Adrenal gland (tissue), 19 donors: ENCODE measurements at places on chromosomes 4 and X. TPM values are rescaled to one million over a fixed set of nuclear protein-coding genes. Genes with fewer than 3 reads are reported as not detected.

Gene SEC24D
- 5.3 TPM for polyA plus RNA-seq

Gene FAM149A
- polyA plus RNA-seq = 4.2 TPM

Gene PAGE5
- not detected for polyA plus RNA-seq

Gene ADGRL3
- polyA plus RNA-seq = 2.4 TPM

Gene MAML3
- 7.3 TPM for polyA plus RNA-seq

Gene CDS1
- 3.7 TPM for polyA plus RNA-seq

DNA sequence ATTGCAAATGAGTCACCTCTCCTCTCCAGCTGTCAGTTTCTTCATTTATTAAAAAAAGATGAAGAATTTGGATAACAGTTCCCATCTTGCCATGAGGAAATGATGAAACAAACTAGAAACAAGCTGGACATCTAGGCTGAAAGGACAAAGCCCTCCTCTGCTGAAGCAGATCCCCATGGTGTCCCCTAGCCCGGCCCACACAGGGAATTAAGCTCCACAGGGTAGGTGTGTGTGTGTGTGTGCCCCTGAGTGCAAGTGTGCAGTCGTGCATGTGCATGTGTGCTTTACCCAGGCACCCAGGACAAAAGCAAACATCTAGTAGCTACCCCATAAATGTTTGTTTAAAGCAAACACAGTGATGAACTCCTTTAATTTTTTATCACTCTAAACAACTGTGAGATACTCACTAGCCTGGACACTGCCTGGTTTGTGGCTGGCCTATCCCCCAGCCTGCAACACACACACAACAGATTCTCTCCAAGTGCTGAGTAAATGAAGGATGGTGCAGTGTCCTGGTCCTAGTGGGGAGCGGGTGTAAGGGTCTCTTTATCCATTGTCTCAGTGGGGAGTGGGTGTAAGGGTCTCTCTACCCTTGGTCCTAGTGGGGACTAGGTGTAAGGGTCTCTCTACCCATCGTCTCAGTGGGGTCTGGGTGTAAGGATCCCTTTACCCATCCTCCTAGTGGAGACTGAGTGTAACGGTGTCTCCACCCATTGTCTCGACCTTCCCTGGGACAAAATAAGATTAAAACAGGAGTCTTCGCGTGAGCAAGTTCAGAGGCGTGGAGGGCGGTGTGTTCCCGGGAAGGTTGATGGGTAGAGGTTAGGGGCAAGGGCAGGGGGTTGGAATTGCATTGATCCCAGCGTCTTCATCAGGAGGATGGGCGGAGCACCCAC lies 688 bp upstream of the EVC start:
- no peak for DNase-seq

DNA sequence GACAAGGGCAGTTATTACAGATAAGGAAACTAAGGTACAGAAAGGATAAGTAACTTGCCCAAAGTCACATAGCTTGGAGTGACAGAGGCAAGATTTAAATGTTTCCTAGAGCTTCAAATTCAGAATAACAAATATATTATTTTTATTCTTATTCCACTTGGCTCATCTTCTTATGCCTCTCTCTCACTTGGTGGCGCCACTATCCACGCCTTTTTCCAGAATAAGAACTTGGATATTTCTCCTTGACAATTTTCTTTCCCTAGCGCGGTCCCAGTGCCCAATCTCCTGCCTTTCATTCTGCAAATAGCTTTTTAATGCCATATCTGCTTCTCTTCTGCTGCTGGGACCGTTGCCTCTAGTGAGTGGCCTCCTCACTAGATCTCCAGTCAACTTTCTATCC lies 78.5 kb downstream of the MSN start:
- no peak for DNase-seq

GRCh38 chr4:174764105-174764729 lies 64.8 kb downstream of the GLRA3 start:
- DNase-seq = no peak

GRCh38 chr4:164770010-164770724 lies 16.2 kb downstream of the SMIM31 start:
- DNase-seq = no peak

DNA sequence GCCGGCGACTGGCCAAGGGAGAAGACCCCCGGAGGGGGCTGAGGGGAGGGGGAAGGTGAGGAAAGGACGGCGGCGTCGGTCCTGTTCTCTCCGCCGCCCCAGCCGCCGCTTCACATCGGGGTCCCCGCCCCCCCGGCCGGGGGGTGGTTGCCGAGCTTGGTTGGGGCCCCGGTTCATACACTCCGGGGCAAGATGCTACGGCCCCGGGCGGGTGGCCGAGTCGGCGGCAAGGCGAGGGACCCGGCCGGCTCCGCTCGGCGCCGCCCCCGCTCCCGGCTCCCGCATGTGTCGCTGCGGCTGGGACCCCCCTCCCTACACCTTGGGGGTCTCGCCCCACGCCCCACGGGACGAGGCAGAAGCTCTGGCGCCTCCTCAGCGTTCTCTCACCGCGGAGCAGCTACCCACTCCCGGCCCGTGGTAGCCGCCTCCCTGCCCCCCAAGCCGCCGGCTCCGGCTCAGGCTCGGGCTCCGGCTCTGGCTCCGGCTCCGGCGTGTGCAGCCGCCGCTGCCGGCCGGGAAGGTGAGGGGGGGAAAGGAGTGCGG lies 461 bp downstream of the FBXW7 start:
- DNase-seq = peak; percentile 37

- DNase-seq = peak; percentile 32
Observed at GRCh38 chrX:323721-324628, 5.4 kb upstream of the GTPBP6 start.

DNA sequence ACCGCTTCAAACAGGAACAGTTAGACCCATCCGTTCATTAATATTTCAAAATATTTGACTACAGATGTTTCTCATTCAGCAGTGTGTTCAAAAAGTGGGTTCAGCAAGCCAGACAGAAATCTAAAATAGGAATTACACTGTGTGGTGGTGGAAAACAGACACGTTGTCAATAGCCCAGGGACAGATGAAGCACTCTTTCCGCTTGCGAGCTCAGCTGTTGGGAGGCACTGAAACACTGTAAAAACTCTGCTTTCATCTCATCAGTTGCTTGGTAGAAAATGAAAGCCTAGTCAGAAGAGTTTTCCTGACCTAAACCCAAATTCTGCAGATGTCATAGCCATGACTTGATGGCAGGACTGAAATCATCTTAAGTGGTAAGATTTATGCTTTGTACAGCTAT lies 38.5 kb downstream of the LRP2BP start:
- no peak for DNase-seq

DNA sequence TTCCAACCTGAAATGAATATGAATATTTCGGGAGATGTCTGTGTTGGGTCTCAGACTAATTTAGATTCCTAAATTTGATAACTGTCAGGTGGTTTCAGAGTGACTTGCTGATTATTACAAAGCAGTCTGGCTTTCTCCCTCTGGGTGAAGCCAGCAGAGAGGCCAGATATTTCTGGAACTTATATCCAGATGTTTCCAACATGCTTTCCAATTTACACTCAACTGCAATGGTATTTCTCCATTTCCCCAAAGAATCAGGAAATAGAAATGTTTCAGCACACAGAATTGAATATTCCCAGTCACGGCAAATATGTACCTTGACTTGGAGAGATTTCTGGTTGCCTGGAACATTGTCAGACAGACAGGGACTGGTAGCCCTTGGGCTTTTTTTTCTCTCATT lies 48.5 kb upstream of the EGFL6 start:
- no peak for DNase-seq

GRCh38 chr4:182492423-182492822 lies 249.2 kb downstream of the TENM3 start:
- DNase-seq = no peak

- DNase-seq = no peak
Observed at GRCh38 chr4:24887881-24888430, 24.9 kb downstream of the CCDC149 start.

DNA sequence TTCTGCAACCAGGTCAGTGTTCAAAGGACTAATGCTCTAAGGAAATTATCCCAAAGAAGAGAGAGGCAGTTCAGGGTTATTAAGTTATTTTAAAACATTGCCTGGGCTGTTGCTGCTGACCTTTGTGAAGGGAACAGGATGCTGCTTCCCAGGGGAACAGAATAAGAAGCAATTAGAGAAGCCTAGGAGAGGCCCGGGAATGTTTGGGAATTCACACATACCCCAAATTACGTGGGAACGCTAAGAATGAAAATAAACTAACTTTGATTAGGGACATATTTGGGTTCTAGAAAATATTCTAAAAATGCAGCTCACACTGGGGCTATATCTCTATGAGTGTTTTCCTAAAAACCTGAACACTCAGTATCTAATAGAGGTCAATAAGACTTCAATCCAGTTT lies 243.1 kb upstream of the FTHL17 start:
- no peak for DNase-seq

- DNase-seq = no peak
Observed at GRCh38 chr4:5374592-5374991, 323.3 kb downstream of the STK32B start.

DNA sequence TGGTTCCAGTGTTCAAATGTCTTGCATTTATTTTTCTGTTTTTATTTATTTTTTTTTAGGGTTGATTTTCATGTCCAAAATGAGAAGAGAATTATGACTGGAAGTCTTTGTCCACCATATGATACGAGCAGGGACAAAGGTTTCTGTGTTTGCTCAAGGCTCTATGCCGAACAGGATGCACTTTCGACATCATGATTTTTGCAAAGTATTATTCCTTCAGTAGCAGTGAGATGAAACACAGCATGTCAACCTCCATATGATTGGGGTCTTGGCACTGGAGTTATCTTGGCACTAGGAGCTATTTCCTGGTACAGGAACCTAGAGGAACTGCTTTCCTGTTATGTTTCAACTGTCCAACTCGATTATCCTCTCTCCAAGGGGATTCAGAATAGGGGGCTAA lies 72.6 kb downstream of the UCHL1 start:
- DNase-seq = no peak

DNA sequence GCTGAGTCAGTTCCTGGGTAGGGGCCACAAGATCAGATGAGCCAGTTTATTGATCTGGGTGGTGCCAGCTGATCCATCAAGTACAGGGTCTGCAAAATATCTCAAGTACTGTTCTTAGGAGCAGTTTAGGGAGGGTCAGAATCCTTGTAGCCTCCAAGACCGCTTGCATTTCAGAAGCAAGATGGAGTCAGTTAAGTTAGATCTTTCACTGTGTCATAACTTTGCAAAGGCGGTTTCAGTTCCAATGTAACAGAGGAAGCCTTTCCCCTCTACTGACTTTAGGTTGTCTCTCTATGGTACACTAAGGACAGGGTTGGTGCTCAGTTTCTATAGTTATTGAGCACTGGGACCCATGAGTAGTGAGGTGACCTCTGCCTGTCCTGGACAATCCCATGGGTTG lies 127.3 kb upstream of the WDR1 start:
- no peak for DNase-seq

GRCh38 chr4:89538886-89539285 lies 231.3 kb upstream of the GPRIN3 start:
- DNase-seq = no peak

GRCh38 chrX:46366381-46367207 lies 178.6 kb downstream of the ZNF674 start:
- no peak for DNase-seq

- DNase-seq = no peak
Observed at GRCh38 chr4:185863946-185864345, 52.0 kb upstream of the SORBS2 start.

- no peak for DNase-seq
Observed at GRCh38 chrX:23066588-23067281, 67.0 kb downstream of the DDX53 start.

- peak; percentile 31 for DNase-seq
Observed at GRCh38 chr4:68342134-68342533, 7.8 kb downstream of the YTHDC1 start.

DNA sequence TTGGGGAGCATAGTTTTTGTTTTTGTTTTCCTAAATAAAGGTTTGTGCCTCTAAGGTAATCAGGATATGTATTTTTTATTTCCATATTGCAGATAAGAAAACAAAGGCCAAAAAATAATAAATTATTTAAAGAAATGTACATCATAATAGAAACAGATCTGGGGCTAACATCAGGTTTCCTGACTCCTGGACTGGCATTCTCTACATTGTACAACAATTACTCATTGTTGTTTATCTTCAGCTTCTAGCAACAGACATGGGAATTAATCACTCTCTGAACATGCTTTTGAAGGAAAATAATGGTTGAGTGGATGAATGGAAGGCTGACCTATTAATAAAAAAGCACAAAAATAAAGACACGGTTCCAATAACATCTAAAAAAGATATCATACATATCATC lies 146.2 kb downstream of the KCNIP4 start:
- no peak for DNase-seq

- DNase-seq = peak; percentile 15
Observed at GRCh38 chr4:16909281-16909680, 10.8 kb upstream of the LDB2 start.

GRCh38 chr4:123399627-123400358 lies 3.2 kb downstream of the SPRY1 start:
- no peak for DNase-seq

GRCh38 chrX:82816562-82816961 lies 691.5 kb upstream of the POU3F4 start:
- no peak for DNase-seq

- no peak for DNase-seq
Observed at GRCh38 chr4:182918791-182919302, 1.7 kb upstream of the DCTD start.

DNA sequence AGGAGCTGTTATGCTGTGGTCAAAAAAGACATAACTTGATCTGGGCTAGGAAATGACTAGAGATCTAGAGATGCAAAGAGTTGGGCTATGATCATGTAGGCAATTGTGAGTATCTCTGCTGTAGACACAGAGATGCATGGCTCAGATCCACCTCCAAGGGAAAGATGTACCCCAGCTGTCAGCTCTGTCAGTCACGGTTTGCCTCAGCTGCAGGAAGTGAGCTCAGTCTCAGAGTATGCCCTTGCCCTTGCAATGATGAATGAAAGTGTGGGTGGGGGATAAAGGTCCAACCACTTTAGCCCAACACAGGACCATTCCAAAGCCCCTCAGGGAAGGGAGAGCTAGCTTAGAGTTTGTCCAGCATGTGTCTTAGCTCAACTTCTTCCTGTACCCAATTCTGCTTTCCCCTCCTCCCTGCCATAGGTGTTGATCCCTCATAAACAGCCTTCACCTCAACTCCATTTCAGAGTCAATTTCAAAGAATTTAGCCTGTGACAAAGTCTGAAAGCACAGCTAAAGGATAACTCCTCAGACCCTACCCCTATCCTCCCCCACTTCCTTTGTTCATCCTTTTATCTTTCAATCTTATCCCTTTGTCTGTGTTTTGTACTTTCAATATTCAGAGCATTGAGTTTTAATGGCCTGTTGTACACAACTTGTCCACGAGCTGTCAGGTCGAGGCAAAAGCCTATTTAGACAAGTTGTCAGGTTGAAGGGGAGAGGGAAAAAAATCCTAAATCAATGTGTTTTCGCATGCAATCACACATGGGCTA lies 90.6 kb downstream of the MID1IP1 start:
- DNase-seq = no peak

DNA sequence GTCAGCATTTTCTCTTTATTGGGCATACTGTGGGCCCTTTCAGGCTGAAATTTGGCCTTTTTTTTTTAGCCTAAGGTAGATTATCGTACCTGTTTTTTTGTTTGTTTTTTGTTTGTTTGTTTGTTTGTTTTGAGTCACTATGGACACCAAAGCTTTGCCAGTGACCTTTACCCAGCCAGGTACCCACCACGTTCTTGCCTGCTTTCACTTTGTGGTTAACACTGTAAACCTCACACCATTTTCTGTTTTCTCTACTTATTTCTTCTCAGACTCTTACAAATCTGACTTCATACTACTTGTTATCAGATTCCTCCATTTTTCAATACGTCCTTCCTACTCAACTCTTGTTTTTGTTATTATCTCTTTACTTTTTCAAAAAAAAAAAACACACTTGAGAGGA lies 81.5 kb downstream of the ZNF674 start:
- DNase-seq = no peak
